ENCODE measurements at places on chromosomes 7 and 10.
A peak's percentile ranks its signal among the peaks of the same experiment; 100 is the strongest.

DNA sequence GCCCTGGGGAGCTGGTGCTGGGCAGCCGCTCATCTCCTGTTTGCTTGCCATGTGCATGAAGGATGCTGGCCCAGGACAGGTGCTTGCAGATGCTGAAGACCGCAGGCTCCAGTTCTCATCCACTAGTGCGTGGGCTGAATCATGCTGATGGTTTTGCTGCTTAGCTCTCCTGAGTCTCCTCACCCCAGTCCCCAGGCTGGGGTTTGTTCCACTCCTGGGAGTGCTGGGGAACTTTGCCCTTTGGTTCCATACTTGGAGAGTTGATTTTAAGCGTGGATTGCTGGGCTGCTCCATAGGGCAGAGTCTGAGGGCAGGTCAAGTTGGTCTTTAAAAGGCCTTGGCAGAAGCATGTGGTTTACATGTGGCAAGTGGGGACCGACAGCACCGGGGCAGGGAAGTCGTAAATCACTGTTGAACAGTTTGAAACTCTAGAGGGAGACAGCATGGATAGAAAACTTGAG, 9.1 kb downstream of the DYNC2I1 start:
- DNase-seq = peak; percentile 37

DNA sequence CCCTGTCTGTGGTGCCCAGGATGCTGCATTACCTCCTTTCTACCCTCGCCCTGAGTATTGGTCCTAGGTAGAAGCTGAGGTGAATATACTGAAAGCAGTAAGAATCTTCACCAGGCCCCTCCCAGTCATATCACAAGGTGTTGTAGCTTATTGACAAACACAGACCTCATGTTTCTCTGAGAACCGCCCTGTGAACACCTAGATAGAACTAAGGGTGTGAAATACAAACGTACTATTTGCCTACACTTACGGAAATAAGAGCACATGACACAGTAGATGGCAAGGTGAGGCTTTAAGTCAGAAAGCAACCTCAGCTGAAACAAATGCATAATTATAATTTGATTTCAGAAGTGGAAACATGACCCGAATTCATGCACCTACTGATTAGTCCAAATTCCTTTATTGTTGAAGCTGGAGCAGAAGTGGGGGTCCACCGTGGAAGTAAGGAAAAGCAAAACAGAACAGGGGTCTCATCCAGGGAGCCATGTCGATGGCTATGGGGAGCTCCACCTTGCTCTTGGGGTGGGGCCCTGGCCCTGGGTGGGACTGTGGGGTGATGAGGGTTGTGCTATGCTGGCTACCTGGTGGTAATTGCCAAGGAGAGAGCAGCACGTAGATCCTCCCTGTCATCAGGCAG, at the start of gene NPSR1:
NPSR1 (plus strand) TSS at position 587 of the 637 bp plus-strand sequence. CDS start 195 bp downstream, outside the sequence.
- DNase-seq = no peak

DNA sequence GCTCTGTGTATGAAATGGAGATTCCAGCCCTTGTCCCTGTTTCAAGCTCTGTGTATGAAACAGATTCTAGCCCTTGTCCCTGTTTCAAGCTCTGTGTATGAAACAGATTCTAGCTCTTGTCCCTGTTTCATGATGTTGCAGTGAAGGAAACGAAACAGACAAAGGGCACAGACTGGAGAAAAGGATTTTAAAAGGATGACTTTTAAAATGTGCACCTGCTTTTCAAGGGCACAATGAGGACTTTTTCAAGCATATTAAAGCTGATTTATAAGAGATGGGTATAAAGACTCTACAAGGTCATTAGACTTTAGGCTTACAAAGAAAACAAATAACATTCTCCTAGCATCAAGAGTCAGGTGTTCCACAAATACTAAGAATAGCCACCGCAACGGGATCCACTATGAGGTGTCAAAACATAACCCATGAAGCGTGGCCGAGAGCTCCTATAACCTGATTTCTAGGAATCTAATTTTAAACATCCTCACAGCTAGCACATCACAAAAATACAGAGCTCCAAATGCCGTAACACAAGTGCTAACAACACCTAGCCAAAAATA, 29.0 kb downstream of the DIP2C start:
- no peak for DNase-seq

DNA sequence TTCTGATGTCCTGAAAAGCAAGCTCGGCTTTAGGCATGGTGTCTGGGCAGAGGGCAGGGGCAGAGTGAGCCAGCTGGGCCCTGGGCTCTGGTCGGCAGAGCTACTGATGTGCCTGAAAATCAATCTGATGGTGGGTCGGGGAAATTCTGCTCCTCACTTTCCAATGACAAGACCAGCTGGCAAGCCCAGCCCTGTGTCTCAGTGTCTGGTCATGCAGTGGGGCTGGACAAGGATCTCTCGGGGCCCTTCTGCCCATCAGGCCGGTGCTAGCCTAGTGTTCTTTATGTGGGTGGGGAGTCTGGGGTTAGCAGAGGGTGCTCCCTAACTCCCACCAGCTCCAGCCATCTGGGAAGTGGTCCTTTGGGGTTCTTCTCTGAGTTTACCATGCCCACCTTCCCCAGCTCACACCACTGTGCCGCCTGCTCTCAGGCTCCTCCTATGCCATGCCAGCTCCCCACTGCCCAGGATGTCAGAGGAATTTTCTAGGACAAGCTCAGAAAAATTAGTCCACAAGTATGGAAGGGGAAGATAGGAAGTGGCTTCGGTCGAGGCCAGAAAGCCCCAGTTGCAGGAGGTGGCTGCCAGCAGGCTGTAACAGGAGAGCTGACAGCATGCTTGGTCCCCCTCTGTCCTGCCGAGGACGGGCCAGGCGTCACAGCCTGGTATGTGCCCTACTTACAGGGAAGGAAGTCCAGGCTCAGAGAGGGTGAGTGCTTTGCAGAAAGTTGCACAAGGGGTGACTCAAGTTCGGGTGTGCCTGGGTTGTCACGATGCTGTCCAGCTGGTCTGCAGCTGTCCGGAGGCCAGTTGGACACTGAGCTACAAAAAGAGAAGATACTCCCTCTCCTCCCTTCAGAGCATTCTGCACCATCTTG, 135.2 kb downstream of the ADCY1 start:
- no peak for DNase-seq

DNA sequence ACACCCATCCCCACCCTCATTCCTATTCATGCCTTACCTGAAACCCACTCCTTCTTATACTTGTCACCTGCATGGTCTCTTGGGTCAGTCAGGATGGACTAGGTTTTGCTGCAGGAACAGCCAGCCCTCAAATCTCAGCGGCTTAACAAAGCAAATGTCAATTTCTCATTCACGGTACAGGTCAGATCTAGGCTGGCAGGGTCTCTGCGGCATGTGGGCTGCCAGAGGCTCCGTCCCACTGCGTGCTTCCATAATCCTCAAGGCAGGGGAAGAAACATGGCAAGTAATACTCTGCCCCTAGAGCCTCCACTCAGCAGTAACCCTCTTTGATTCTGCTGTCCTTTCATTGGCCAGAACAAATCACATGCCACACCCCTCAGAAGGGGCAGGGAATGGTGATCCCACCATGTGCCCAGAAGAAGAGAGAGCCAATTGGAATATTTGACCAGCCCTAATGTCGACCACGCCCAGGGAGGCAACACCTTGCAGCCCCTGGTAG, 114.9 kb upstream of the ZMIZ1 start:
- no peak for DNase-seq

- no peak for DNase-seq
Measured at GRCh38 chr7:36198854-36199266, 45.8 kb downstream of the EEPD1 start.

- DNase-seq = no peak
Measured at GRCh38 chr7:30252885-30253795, 31.3 kb upstream of the ZNRF2 start.

- no peak for DNase-seq
Measured at GRCh38 chr10:24305551-24306506, 96.9 kb downstream of the KIAA1217 start.

DNA sequence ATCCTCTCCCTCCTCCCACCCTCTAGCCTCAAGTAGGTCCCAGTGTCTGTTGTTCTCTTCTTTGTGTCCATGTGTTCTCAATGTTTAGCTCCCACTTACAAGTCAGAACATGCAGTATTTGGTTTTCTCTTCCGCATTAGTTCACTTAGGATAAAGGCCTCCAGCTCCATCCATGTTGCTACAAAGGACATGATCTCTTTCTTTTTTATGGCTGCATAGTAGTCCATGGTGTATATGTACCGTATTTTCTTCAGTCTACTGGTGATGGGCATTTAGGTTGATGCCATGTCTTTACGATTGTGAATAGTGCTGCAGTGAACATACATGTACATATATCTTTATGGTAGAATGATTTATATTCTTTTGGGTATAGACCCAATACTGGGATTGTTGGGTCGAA, 1.6 kb upstream of the GOT1 start:
- no peak for DNase-seq

GRCh38 chr7:142142702-142143101, 31.2 kb downstream of the MGAM2 start:
- no peak for DNase-seq

- no peak for DNase-seq
Measured at GRCh38 chr10:23081891-23082290, 13.5 kb upstream of the MSRB2 start.

All from nephron progenitor cell (in vitro differentiated cells).